ENCODE measurements at places on chromosomes 3 and 15. TPM values are rescaled to one million over a fixed set of nuclear protein-coding genes. Genes with fewer than 3 reads are reported as not detected.
A peak's percentile ranks its signal among the peaks of the same experiment; 100 is the strongest.

DNA sequence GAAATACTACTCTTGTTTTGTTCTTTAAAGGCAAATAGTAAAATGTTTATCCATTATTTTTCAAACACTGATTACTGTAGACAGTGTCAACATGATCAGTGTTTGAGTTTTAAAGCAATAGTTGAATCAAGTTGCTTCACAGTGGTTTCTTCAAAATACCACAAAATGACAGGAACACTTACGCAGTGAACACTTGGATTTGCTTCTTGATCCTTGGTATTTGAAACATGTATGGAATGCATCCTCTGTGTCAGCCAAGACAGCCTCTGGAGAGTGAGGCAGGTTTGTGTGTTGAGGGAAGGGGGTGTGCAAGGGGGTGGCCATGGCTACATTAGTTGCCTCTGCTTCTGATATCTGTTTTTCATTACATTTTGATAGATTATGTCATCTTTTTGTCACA lies 413.0 kb downstream of the RBMS3 start:
- no peak for DNase-seq

DNA sequence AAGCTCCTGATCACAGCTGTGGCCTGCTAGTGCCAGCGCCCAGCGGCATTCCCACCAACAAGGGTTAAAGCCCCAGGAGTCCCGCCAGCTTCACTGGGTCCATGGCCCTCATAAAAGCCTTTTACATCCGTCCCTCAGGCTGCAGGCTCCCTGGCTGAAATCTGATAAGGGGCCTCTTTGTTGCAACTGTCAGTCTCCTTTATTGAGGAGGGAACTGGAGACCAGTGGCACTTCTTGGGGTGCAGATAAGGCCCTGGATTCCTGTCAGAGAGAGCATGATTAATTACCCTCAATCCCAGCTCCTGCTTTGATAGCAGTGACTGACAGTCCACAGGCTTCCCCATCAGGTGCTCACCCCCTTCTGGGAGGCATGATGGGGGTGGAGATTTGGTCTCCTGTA lies 30.9 kb upstream of the CLK3 start:
- peak; percentile 23 for DNase-seq

- peak; percentile 82 for DNase-seq
These were observed 68.4 kb downstream of the MGLL start for GRCh38 chr3:127753898-127754410.

Gene AMT
- 10.3 TPM for total RNA-seq

Gene CYP1A2
- total RNA-seq: not detected

Gene GPR27
- total RNA-seq: 6.2 TPM
